CD8-positive, alpha-beta memory T cell (primary cell): ENCODE measurements at places on chromosomes 1 and 21.

DNA sequence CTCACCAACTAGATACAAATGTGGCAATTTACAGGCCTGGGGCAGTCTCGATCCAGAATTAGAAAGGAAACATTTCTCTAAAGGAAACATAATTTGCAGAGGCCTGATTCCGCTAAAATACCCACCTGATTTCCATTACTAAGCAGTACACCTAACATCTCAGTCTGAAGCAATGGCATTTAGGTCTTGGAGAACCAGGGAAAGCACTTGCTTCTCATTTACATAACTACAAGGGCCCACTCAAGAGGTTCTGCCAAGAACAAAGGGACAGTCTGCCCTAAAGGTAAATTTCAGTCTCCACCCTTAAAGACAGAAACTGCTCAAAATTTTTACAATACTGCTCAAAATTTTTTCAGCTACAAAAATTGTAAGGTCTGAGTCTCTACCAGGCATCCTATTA is 123.7 kb upstream of the GJB5 start:
- DNase-seq = no peak

DNA sequence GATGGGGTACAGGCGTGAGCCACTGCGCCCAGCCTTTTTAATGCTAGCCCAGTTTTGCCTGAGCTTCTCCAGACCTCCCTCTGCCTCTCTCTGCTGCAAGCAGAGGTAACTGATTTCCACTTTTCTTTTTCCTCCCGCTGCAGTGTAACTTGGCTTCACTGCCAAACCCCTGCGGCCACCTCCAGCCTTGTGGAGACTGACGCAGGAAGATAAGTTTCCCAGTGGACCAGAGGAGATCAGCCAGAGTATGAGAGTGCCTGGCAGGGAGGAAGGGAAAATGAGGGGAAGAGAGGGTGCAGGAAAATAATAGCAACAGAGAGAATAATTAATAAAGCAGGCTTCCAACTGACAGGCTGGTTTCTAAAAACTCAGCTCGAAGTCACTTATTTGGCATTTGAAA is 143.7 kb downstream of the PCNX2 start:
- DNase-seq = no peak

- DNase-seq = no peak
Observed at GRCh38 chr1:211925016-211925415, 94.5 kb upstream of the LPGAT1 start.

DNA sequence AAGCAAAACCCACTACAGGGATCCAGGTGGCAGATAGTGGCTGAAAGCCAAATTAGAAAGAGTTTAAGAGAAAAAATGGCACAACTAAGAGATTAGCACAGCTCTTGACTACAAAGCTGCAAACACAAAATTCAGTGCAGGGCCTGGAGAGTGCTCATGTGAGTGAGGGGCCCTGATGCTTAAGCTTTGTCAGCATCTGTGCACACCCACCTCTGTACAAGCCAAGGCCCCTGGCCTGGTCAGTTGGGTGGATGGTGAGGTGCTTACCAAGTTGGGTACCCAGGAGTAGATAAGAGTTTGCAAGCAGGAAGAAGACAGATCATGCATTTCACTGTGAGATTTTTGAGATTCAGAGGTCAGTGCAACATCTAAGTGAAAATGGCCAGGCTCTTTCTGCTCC is 62.7 kb upstream of the ATP1B1 start:
- DNase-seq = no peak

GRCh38 chr1:203539831-203540546 is 46.0 kb downstream of the OPTC start:
- no peak for DNase-seq

DNA sequence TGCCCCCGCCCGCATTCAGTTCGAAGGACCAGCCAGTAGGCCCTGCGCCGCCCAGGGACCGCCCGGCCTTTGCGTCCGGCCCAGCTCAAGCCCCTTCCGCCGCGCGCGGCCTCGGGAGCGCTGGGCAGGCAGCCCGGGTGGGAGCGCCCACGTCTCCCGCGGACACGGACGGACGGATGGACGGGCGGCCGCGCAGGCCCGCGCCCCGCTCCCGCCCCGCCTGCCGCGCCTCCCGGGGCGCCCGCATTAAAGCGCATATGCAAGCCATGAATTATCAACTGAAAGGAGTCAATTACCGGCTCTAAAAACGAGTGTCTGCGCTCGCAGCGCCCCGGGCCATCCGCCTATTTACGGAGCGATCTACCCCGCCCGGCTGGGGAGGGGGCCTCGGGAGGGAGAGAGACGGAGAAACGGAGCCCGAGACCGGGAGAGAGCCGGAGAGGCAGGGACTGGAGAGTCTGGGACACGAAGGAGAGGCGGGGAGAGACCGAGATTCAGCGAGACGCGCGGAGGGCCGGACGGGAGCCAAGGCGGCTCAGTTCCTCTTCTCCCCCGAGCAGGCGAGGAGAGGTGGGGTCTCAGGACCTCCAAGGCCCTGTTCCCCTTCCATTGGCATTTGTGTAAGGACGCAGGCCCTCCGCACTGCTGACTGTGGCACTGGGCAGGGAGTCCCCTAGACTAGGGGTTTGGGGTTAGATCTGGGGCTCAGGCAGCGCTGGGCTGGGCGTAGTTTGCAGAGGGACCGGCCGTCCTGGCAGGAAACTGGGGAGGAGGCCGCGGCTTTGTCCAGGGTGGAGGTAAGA is 41.3 kb upstream of the DMBX1 start:
- DNase-seq = no peak

GRCh38 chr1:164559342-164560051 is 513 bp downstream of the PBX1 start:
- no peak for DNase-seq

DNA sequence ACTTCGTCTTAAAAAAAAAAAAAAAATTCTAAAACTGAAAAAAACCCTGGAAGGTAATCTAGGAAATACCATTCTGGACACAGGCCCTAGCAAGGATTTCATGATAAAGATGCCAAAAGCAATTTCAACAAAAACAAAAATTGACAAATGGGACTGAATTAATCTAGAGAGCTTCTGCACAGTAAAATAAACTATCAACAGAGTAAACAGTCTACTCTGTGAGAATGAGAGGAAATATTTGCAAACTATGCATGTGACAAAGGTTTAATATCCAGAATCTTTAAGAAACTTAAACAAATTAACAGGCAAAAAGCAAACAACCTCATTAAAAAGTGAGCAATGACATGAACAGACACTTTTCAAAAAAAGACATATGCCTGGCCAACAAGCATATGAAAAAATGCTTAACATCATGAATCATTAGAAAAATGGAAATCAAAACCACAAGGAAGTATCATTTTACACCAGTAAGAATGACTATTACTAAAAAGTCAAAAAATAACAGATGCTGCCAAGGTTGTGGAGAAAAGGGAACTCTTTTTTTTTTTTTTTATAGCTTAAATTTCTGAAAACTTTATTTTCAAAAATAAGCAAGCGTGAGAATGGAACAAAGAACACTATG is 29.4 kb upstream of the RNPC3 start:
- no peak for DNase-seq

DNA sequence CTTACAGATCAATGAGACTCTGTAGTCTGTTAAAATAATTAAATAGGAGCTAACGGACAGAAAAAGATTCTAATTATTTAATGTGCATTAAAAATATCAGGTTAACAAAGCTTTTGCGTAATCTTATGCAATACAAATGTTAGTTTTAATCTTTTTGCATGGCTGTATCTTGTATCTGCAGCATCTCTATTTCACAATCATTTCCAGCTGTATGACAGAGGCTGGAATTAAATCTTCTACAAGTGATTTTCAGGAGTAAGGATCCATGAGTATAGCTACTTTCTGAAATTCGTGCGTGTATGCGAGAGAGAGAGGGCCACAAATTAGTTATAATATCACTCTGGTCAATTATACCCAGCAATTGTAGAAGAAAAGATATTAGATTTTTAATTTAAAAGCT is 1446.8 kb downstream of the NCAM2 start:
- DNase-seq = no peak

- no peak for DNase-seq
Observed at GRCh38 chr1:29508458-29509107, 272.3 kb downstream of the PTPRU start.

DNA sequence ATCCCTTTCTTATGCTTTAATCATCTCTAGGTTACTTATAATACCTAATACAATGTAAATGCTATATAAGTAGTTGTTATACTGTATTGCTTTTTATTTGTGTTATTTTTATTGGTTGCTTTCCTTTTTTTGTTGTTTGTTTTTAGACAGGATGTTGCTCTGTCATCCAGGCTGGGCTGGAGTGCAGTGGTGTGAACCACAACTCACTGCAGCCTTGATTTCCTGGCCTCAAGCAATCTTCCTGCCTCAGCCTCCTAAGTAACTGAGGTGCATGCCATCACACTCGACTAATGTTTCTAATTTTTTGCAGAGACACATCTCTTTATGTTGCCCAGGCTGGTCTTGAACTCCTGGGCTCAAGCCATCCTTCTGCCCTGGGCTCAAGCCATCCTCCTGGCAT is 26.9 kb downstream of the KRTAP19-8 start:
- DNase-seq = peak; percentile 23

DNA sequence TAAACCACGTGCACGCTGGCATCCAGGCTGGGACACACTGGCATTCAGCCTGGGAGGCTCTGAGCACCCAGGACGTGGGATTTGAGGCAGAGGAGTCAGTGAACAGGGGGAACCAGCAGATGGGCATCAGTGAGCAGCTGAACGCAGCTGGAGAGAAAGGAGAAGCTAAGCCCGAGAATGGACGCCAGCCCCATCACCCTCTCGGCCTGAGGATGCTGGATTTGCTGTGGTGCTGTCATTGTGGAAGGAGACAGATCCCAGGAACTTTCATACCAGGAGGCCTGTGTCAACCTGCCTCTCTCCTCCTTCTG is 132.8 kb downstream of the PGBD5 start:
- DNase-seq = no peak

GRCh38 chr1:26686795-26687194 is 9.0 kb upstream of the ARID1A start:
- DNase-seq = no peak

DNA sequence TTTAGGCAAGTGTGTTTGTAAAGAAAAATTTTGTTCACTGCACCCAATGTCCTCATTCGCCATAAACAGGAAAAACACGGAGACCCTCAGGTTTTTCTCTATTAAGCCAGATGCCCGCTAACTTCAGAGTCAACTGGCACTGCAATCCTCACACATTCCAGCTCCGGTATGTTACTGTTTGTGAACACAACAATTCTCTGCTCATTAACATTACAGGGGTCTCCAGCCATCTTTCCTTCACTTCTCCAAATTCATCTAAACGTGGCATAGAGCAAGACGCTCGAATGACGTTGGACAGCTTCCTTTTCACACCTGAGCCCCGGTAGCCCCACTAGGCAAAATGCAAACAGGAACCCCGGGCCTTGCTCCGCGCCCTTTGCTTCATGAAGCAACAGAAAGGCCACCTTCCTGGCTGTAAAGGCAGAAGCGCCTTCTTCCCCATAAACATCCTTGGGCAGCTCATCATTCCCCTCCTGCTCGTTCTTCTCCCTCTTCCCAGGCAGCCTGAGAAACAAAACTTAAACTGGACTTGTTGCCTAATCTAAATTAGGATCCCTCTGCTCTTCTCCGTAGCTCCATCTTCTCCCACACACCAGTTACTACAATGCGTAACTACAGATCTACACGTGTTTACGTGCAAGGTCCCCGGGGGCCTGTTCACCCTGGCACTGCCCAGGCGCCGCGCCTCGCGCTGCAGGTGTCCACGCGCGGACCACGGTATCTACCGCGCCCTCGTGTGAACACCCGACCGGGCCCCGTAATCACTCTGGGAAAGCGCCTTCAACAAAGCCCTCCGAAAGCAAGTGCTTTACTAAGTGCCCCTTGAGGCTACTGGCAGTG is 1.2 kb downstream of the LBR start:
- no peak for DNase-seq

- DNase-seq = no peak
Observed at GRCh38 chr1:64182207-64182606, 21.2 kb upstream of the UBE2U start.

DNA sequence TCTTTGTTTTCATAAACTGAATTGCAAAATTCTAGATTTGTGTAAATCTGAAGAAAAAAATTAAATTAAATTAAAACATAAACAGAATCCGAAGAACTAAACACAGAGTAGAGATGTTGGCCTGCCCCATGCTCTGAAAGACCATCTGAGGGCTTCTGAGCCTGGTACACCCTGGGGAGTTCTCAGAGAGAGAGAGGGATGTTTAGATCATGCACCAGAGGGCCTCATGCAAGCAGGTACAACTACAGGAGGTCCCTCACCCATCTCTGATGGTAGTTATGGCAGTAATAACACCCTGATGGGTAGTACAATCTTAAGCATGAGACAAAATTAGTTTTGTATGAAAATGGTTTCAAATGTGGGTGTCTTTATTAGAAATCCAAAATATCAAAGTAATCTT is 127.7 kb downstream of the TGFB2 start:
- no peak for DNase-seq

DNA sequence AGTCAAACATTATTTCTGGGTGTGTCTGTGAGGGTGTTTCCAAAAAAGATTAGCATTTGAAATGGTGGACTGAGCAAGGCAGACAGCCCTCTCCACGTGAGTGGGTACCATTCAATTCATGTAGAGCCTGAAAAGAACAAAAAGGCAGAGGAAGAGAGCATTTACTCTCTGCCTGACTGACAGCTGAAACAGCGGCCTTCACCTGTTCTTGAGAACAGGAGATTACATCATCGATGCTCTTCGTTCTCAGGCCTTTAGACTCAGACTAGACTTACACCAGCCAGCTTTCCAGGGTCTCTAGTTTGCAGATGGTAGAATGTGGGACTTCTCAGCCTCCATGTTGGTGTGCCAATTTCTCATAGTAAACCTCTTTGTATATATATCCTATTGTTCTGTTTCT is 302.3 kb downstream of the BACH1 start:
- no peak for DNase-seq

- peak; percentile 10 for DNase-seq
Observed at GRCh38 chr1:157170677-157171515, 32.7 kb upstream of the ETV3 start.

DNA sequence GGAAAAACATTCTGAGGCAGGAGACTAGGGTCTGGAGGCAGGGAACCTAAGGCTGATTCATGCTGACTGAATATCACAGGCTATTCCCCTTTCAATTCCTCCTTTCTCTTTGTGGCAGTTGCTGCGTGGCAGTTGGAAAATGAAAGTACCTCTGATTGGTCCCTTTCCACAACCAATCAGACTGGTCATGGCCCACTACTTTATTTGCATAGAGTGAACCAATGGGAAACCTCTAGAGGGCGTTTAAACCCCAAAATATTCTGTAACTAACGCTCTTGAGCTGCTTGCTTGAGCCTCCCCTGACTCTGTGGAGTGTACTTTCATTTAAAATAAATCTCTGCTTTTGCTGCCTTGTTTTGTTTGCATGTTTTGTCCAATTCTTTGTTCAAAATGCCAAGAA is 27.7 kb upstream of the VN1R5 start:
- DNase-seq = no peak

GRCh38 chr21:28781602-28782276 is 210.9 kb downstream of the LTN1 start:
- no peak for DNase-seq

DNA sequence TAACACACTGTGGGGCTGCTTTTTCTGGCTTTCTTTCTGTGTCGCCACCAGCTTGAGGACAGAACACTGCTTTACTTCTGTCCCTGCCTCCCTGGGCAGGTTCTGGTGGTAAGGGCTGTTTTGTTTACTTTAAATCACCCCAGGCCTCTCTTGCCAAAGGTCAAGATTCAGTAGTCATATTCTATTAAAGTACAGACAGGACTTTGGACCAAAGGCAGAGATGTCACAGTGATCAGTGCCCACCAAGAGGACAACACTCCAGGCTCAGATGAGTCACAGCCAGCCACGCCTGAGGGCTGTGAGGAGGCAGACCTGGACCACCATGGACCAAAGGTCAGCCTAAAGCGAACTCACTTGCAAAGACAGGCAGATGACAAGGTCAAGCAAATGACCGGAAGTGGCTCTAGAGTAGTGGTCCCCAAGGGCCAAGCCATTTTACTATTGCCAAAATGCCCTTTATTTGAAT is 200.0 kb downstream of the RHOU start:
- no peak for DNase-seq
